ENCODE measurements at places on chromosomes 4 and X.

GRCh38 chrX:3598709-3599108 is 114.7 kb downstream of the PRKX start:
- H3K27ac ChIP-seq, result no peak overlapping the region
- no peak for DNase-seq
- H3K36me3 ChIP-seq, result no peaks in the 10 kb centered on the region
- no peaks in the 10 kb centered on the region for H3K4me1 ChIP-seq
- no peak overlapping the region for H3K4me3 ChIP-seq
- H3K27me3 ChIP-seq, result no peaks in the 10 kb centered on the region

DNA sequence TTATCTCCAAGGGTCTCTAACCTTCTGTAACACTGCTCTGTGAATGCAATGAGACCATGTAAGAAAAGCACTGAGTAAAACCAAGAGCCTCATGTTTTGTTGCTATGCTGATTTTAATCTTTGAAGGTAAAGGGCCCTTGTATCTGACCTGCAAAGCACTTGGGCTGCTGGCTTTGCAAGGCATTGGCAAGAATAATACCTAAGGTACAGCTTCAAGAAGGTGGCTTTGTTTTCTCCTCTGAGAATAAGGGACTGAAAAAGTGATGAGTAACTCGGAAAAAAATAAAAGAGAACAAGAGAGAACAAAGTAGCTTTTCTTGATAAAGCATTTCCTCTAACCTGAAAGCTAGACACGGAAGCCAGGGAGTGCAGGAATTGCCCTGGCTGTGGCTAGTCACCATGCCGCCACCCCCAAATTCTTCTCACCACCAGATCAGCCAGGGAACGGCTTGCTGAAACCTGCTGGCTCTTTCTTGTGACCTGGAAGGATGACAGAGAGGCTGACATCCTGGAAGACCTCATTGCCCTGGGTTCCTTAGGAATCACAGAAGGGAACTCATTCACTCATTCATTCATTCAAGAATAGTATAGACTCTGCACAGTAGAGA is 41.8 kb upstream of the HS3ST1 start:
- H3K4me3 ChIP-seq, result peak overlapping the region; percentile 50
- no peak for DNase-seq
- H3K27me3 ChIP-seq, result no peaks in the 10 kb centered on the region
- peak overlapping the region; percentile 89 for H3K27ac ChIP-seq

DNA sequence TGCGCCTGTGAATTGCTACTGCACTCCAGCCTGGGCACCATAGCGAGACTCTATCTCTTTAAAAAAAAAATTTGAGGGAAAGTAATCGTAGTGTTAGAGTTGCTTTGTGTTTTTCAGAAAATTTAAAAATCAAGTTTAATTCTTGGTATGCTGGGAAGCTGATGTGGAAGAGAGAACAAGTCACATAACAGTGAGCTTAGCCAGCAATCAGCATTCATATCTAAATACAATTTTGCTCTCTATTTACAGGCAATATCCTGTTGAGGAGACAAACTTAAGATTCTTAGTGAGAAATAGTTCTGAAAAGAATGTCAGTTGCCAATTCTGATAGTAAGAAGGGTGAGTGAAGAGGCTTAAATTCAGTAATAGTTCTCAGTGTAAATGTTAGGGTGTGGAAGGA is 9.6 kb upstream of the NDUFC1 start:
- no peak for DNase-seq
- H3K27ac ChIP-seq, result peak overlapping the region; percentile 96
- H3K4me3 ChIP-seq, result no peak overlapping the region
- no peaks in the 10 kb centered on the region for H3K36me3 ChIP-seq
- H3K27me3 ChIP-seq, result no peaks in the 10 kb centered on the region

DNA sequence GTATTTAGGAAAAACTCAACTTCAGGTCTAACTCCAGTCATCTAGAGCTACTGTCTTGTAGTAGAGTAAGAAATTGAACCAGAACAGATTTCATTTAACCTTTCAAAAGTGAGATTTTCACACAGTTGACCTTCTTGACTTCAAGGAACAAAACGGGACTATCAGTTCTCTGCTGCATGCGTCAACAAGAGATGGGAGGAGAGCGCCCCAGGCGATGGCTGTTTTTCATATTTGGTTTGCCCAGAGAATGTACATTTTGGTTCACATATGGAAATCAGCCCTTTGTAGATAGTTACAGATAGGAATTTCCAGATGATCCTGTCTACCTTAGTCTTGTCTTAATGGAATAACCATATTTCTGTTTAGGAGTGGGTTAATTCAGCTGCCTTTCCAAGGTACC is 158.1 kb downstream of the POLA1 start:
- no peaks in the 10 kb centered on the region for H3K4me1 ChIP-seq
- no peaks in the 10 kb centered on the region for H3K27me3 ChIP-seq
- no peak for DNase-seq
- no peak overlapping the region for H3K27ac ChIP-seq

DNA sequence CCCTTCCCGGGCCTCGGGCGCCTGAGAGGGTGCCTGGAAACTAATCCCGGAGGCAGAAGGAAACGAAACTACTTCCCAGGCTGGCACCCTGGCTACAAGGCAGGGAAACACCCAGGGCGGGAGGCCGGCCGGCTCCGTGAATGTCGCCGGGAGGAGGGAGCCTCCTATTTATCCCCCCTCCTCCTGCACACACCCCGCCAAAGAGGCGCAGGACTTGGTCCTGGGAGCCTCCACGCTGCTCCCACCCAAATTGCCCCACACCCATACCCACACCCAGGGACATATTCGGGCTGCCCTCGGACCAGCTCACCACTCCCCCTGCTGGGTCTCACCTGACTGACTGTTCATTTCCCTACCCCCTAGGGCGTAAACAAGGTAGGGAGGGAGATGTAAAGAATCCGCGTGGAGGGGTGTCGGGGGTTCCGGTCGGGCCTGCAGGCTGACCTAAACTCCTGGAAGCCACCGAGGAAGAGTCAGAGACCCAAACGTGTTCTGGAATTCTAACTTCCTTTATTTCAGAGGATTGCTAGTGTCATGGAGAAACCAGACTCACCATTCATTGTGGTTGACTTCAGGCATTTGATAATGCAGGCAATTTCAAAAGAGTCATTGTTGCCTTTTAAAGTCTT is at the start of gene BTC:
Gene BTC (minus strand): TSS at position 142 of the 629 bp plus-strand sequence. CDS start 198 bp downstream, outside the sequence.
- peaks cover 67% of the 10 kb centered on the region for H3K27me3 ChIP-seq
- H3K27ac ChIP-seq, result no peak within 1 kb of the TSS
- H3K36me3 ChIP-seq, result peaks cover 3% of the 10 kb centered on the region
- no peak for DNase-seq

DNA sequence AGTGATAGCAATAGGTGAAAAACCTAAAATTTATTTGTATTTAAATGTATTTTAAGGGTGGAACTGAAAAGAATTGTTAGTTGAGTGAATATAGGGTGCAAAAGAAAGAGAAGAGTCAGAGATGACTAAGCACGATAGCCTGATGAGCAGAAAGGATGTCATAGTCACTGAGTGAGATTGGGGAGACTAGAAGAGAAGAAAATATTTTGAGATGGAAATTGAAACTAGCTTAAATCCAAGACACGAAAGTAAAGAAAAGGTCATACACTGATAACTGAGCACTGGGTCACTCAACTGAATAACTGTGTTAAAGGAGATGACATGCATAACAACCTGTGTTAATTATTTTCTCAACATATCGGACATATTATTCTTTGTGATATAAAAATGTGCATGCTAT is 55.5 kb downstream of the SPANXN4 start:
- H3K4me3 ChIP-seq, result no peak overlapping the region
- H3K4me1 ChIP-seq, result no peaks in the 10 kb centered on the region

GRCh38 chr4:177568931-177569330 is 126.7 kb upstream of the AGA start:
- H3K36me3 ChIP-seq, result no peaks in the 10 kb centered on the region
- no peak overlapping the region for H3K27ac ChIP-seq
- DNase-seq, result no peak
- no peak overlapping the region for H3K4me3 ChIP-seq
- no peaks in the 10 kb centered on the region for H3K27me3 ChIP-seq
- H3K4me1 ChIP-seq, result peaks cover 2% of the 10 kb centered on the region

- peaks cover 11% of the 10 kb centered on the region for H3K27me3 ChIP-seq
- H3K4me1 ChIP-seq, result no peaks in the 10 kb centered on the region
- no peak overlapping the region for H3K4me3 ChIP-seq
- no peak for DNase-seq
- no peaks in the 10 kb centered on the region for H3K36me3 ChIP-seq
- H3K27ac ChIP-seq, result no peak overlapping the region
These were observed 20.3 kb upstream of the AMBN start for GRCh38 chr4:70571772-70572171.

- no peak overlapping the region for H3K27ac ChIP-seq
- no peak overlapping the region for H3K4me3 ChIP-seq
- H3K36me3 ChIP-seq, result no peaks in the 10 kb centered on the region
- H3K4me1 ChIP-seq, result no peaks in the 10 kb centered on the region
- DNase-seq, result no peak
These were observed 27.4 kb downstream of the ATOH1 start for GRCh38 chr4:93855926-93856325.

DNA sequence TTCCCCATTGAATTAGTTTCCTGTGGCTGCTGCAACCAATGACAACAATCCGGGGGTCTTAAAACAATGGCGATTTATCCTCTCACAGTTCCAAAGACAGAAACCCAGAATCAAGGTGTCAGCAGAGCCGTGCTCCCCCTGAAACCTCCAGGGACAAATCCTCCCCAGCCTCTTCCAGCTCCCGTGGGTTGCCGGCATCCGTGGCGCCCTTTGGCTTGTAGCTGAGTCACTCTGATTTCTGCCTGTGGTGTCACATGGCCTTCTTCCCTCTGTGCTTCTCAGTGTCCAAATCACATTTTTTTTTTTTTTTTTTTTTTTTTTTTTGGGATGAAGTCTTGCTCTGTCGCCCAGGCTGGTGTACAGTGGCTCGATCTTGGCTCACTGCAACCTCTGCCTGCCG is 64.5 kb upstream of the STX18 start:
- peaks cover 2% of the 10 kb centered on the region for H3K4me1 ChIP-seq
- no peaks in the 10 kb centered on the region for H3K27me3 ChIP-seq
- DNase-seq, result no peak
- H3K4me3 ChIP-seq, result no peak overlapping the region
- H3K36me3 ChIP-seq, result peaks cover 8% of the 10 kb centered on the region
- no peak overlapping the region for H3K27ac ChIP-seq
